Stimulated activated CD8-positive, alpha-beta memory T cell treated with anti-CD3 and anti-CD28 coated beads, Interleukin-4, amount 100 ng/mL, for 1 hour (primary cell): ENCODE measurements at places on chromosomes 7 and 10.

DNA sequence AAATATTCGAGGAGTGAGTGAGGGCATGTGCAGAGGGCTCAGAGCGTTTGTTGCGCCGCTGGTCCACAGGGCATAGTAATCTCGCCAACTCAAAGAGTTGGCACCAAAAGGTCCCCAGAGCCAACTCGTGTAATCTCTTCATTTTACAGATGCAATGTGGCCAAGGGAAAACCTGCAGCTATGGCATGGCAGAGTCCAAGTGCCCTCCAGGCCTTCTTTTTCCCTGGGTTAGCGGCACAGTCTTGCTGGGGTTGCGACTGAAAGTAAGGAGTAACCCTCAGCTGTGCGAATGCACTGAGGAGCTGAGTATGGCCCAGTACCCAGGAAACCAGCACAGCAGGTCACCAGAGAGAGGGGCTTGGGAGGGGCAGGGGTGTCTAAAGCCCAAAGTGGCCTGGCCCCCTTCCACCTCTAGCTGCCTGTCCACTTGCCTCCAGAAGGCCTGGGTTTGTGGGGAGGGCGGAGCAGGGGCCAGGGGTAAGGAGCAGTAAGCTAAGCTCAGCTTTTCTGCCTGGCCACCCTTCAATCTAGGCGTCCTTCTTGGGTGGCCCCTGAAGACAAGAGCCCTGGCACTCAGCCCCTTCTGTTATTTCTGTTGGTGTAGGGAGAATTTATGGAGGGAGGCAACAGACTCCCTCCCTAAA is 3.3 kb upstream of the GAD2 start:
- no peak for DNase-seq

- no peak for DNase-seq
These were observed 175.8 kb upstream of the SORCS1 start for GRCh38 chr10:107340326-107340725.

DNA sequence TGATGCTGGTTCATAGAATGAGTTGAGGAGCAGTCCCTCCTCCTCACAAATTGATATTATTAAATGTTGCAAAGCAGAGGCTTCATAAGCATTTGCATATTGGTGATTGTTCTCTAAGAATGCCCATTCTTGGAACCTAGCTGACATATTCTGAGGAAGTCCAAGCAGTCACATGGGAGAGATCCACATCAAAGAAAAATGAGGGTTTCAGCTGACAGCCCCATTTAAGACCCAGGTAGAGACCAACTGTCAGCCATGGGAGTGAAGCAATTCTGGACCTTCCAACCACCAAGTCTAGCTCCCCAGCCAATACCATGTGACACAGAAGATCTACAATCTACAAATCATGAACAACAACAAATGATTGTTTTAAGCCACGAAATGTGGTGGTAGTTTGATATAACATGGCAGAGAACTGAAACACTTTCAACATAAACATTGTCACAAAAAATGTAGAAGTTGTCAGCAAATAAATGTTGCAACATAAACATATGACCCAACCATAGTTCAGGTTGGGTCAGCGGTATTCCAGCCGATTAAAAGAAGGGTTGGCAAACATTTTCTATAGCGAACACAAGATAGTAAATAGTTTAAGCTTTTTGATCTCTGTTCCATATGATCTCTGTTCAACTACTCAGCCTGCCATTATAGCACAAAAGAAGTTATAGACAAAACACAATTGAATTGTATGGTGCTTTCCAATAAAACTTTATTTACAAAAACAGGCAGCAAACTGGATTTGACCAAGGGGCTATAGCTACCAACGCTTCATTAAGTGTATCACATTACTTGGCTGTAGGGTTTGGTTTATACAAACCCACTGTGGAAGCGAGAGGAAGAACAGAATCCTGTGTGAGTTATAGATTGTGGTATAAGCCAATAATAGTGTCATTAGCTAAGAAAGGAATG is 41.4 kb upstream of the MPP7 start:
- no peak for DNase-seq

DNA sequence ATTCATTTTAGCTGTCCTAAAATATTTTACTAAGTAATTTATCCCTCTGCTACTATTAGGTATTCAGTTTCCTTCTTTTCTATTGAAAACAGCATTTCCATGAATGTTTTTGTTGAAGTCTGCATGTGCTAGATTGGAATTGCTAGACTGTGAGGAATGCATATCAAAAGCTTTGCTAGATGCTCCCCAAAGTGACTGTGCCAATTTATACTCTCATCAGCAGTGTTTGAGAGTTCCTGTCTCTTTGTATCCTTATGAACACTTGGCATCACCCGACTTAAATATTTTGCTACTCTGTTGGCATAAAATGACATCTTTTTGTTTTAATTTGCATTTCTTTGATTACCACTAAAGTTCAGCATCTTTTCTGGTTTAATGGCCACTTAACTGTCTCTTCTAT is 45.0 kb upstream of the PRR15 start:
- no peak for DNase-seq

- no peak for DNase-seq
These were observed 923 bp downstream of the TRIL start for GRCh38 chr7:28957064-28957750.

GRCh38 chr10:61907011-61907410 is 5.5 kb downstream of the ARID5B start:
- no peak for DNase-seq

DNA sequence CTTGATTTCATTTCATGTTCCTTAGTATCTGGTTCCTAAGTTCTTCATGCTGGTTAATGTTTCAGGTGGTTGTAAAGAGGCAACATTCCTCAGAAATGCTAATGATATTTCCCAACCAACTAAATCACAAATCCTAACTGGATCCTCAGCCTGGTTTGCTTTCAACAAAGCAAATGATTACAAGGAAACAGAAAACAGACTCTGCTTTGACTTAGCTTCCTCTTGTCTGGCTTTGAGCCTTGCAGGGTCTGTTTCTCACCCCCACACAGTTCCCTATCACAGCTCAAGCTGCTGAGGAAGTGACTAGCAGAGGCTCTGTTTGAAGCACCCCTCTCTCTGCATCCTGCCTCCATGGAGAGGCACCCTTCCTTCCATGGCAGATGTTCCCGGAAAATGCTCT is 130.2 kb upstream of the CTTNBP2 start:
- no peak for DNase-seq

DNA sequence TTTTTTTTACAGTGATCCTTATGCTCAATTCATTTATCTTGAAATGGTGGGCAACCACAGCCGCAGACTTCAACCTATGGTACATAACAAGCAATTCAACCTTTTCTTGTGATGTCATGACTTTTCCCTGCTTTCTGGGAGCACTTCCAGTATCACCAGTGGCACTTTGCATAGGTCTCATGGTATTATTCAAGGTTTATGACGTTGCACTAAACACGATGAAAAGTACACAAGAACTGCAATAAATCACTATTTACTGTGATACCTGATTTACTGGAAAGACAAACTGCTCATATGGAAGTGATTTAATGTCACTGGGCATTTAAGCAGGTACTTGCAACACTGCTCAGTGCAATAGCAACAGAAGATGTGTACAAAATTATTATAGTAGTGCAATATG is 251.7 kb upstream of the CXCL12 start:
- no peak for DNase-seq

- DNase-seq: no peak
These were observed 80.7 kb downstream of the MMRN2 start for GRCh38 chr10:86876748-86877147.

DNA sequence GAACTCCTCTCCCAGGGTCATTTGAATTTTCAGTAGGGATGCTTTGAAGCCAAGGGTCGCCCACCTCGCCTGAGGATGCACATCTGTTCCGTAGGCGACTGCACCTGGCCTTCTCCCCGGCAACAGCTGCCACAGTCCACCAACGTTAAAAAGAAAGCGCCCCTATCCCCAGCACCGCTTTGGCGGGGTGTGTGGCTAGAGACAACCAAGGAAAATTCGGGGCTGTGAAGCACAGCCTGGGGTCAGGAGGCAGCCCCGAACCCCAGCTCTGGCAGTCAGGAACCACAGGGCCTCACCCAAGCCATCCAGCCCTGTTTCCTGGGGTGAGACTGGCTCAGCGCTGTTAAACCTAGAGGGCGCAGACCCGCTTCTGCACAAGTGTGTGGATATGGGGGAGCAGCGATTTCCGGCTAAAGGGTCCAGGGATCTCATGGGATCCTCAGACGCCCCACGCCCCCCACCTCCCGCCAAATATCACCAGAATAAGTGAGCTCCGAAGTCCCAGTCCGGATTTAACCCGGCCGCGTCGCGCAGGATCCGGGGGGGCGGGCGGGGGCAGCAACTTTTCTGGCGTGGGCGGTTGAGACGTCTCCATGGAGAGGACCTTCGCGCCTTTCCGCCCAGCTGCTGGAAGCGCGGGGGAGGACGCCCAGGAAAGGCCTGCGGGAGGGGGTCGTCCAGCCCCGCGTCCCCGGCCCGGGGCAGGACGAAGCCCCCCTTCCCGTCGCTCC is 822 bp downstream of the ZC3HAV1L start:
- no peak for DNase-seq

DNA sequence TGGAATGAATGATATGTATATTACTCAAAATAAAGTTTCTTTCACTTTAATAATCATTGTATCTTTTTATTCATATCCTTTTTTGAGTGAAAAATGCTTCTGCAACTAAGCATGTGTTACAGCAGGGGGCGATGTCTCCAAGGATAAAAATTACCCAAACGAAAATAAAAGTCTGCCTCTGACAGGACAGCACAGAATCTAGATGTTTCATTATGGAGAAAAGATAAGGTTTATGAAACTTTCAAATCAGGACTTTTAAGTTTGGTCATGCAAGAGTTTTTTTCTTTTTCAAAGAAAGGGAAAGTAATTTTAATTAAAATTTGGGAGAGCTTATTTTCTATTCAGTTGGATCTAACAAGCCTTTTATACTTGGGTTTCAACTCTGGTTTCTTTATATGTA is 48.4 kb downstream of the TES start:
- no peak for DNase-seq

GRCh38 chr7:93914581-93915066 is 6.9 kb upstream of the GNG11 start:
- DNase-seq: no peak

DNA sequence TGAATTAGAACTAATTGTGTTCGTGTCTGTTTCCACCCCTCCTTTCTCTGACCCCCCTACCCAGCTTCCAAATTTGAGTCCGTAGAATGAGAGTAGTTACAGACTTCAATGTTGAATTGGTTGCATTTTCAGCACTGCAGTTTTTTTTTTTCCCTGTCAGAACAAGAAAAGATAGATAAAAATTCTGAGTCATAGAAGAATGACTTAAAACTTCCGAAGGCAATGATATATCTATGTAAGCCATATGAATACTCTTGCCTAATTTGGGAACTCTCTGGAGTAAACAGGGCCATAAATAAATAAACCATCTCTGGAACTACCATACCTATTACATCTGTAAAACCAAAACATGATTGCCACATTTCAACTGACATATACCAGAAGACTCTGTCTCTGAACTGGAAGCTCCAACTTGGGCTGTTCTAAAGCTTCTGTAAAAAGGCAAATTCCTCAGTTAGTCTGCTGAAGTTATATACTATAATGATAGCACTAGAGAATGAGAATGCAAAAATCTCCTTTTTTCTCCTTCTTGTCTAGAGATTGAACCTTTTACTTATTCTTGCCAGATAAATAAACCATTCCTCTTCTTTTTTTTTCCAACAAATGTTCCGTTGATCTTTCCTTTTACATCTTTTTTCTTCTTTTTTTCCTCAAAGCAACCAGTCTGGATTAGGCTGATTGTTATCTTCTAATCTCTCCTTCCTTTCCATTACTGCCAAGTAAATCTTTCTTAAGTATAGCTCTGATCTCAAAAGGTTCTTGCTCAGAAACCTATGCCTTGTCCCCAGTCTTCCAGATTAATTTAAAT is 23.5 kb downstream of the VCL start:
- DNase-seq: no peak

DNA sequence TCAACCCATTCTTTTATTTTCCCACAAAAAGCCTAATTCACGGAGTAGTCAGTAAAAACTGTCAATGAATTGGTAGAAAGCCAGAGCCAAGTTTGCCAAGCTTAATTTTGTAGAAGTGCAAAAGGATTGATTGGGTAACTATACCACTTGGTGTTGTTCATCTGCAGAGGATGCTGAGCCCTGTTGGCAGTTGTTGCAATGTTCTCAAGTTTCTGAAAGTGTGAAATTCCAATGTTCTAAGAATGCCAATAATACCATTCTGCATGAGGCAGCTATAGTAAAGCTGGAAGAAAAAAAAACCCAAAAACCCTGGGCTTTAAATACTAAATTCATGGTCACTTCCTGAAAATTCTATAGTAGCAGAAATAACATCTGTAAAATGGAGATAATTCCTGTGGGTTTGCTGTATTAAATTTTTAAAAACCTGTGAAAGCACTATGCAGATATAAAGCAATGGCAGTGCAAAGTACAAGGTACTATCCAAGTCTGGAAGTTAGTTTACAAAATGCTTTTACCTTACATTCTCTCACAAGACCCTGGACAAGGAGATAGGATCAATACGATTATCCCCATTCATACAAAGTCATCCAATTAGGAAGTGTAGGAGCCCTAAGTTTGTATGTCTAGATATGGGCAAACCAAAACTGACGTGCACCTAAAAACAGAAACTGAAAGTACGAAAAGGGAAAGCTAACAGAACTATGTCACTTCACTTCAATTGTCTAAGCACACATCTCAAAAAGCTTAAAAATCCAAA is 6.0 kb upstream of the PON1 start:
- no peak for DNase-seq

DNA sequence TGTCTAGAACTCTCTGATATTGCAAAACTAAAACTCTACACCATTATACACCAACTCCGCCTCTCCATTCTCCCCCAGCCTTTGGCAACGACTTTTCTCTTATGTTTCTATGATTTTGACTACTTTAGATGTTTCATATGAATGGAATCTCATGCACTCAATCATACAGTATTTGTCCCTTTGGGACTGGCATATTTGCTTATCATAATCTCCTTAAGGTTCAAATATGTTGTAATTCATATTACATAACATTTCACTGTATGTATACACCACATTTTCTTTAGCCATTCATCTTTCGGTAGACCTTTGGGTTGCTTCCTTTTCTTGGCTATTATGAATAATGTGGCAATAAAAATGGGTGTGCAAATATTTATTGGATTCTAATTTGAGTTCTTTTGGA is 164.4 kb downstream of the ARL4A start:
- DNase-seq: no peak

GRCh38 chr7:89002981-89003956 is 207.7 kb upstream of the TEX47 start:
- no peak for DNase-seq

GRCh38 chr10:131579251-131580071 is 267.9 kb upstream of the TCERG1L start:
- no peak for DNase-seq

GRCh38 chr10:110717781-110718589 is 73.8 kb downstream of the RBM20 start:
- no peak for DNase-seq

DNA sequence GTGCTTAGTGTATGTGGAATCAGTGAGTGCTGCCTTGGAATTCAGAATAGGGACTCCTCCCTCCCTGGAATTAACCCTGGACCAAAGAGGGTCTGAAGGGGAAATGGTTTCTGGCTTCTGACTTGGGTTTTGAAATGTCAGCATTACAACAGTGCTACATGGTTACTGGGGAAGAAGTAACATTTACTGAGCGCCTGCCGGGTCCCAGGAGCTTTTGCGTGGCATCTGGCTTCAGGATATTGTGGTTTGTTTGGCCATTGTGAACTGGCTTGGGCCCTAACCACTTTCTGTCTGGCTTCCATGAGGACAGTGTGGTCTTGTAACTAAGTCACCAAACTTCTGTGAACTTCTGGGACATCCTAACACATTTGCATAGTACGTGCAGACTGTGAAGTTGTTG is 21.3 kb downstream of the TSPAN15 start:
- DNase-seq: no peak
